ENCODE measurements at places on chromosomes 1 and 21.

- DNase-seq = no peak
These were observed 26.6 kb downstream of the AK4 start for GRCh38 chr1:65174585-65174984.

GRCh38 chr1:64240206-64240605, 36.8 kb downstream of the UBE2U start:
- DNase-seq = no peak

- DNase-seq = no peak
These were observed 20.7 kb downstream of the RGS7 start for GRCh38 chr1:241336335-241336734.

GRCh38 chr1:9093091-9093490, 23.7 kb upstream of the SLC2A5 start:
- no peak for DNase-seq

- no peak for DNase-seq
These were observed 7.2 kb downstream of the APCS start for GRCh38 chr1:159594625-159595405.

- no peak for DNase-seq
These were observed 4.9 kb upstream of the TTC22 start for GRCh38 chr1:54805981-54806381.

DNA sequence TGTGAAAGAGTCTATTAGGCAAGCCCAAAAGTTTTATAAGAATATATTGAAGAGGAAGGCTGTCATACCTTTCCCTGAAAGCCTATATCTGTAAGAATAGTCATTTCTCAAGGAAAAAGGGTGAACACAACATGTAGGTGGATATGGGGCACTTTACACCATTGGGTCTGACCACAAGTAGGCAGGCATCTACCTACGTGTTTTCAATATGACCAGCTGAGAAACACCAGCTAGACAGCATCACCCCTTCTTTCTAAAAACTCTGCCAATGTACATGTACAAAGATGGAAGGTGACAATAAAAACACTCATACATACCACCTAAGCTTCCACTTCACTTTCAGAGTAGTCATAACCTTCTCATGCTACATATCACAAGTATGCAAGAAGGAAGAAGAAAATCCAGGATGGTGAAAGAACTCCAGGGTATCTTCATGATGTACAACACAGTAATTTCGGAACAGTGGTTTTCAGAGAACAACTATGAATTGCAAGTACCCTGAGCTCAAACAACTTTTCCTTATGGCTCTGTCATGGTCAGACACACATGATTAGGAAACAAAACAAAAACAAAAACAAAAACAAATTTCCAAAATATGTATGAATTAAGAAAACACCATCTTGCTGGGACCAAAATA, 98.5 kb upstream of the ADGRL2 start:
- no peak for DNase-seq
